ENCODE measurements at places on chromosomes 4 and X. TPM values are rescaled to one million over a fixed set of nuclear protein-coding genes. Genes with fewer than 3 reads are reported as not detected.
A peak's percentile ranks its signal among the peaks of the same experiment; 100 is the strongest.

HEPH gene
- 1.6 TPM for polyA plus RNA-seq

BTC gene
- polyA plus RNA-seq = 3.6 TPM

VSIG1 gene
- 0.94 TPM for polyA plus RNA-seq

ADAM29 gene
- polyA plus RNA-seq = not detected

AFF2 gene
- 1.5 TPM for polyA plus RNA-seq

ADGRG2 gene
- polyA plus RNA-seq = 0.24 TPM

LONRF3 gene
- polyA plus RNA-seq = 7.2 TPM

FRG2 gene
- polyA plus RNA-seq = not detected

GRCh38 chr4:55346851-55347255 is 811 bp downstream of the SRD5A3 start:
- peaks cover 6% of the 10 kb centered on the region for H3K4me1 ChIP-seq
- DNase-seq = no peak
- no peaks in the 10 kb centered on the region for H3K36me3 ChIP-seq

DNA sequence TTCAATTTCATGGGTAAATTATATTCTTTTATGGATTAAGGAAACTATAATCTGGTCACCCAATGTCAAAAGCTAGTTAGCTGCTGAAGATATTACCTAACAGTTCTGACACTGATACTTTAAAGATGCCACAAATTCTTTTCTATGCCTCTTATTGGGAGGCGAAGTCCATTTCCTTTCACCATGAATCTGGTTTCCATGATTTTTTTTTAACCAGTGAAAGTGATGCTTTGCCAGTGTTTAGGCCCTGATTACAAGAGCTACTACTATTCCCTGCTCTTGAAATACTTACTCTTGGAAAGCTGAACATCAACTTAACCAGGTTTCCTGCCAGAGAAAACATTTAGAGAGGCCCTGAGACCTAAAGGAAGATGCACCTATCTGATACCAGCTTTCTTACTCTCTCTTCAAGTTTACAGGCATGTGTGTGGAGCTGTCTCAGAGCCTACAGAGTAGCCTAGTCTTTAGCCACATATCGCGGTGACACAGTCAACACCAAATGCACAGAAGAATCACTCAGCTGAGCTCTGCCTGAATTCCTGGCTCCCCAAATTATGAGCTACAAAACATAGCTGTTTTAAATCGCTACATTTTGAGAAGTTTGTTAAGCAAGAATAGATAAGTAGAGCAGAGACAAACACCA is 1280.8 kb downstream of the PCDH7 start:
- no peak for DNase-seq
- no peak overlapping the region for H3K4me3 ChIP-seq
- no peaks in the 10 kb centered on the region for H3K36me3 ChIP-seq
- H3K27me3 ChIP-seq = no peaks in the 10 kb centered on the region
- H3K4me1 ChIP-seq = no peaks in the 10 kb centered on the region

- H3K27me3 ChIP-seq = no peaks in the 10 kb centered on the region
- DNase-seq = peak; percentile 48
- no peak overlapping the region for H3K27ac ChIP-seq
- peaks cover 24% of the 10 kb centered on the region for H3K4me1 ChIP-seq
Observed at GRCh38 chr4:7372673-7373072, 62.1 kb downstream of the PSAPL1 start.

DNA sequence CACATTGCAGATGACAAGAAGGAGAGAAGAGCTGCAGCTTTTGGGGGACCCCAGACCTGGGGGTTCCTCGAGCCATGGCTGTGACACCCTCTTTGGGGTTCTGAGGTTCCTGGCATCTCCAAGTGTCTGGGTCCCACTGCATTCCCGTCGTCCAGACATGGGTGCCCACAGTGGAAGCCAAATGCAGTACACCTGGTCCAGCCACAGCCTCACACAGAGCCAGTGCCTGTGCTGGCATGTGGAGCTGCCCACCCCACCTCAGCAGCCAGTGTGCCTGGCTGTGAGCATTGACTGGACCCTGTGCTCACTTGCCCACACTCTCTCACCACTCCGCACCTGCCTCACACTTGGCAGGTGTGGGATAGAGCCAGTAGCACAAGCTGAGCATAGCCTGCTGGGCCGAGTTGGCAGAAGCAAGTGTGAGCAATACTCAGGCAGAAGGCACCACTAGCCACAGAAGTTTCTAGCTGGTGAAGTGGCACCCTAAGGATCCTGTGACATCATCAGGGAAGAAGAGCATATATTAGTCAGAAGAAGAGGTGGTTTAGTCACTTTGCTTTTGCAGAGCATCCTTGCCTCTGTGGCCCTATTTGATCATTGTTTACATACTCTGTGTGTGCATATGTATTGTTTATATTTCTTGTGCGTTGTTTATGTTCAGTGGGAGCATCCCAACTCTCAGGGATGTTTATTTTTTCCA is 65.0 kb upstream of the MAGEB2 start:
- H3K27ac ChIP-seq = no peak overlapping the region
- no peak for DNase-seq
- H3K4me1 ChIP-seq = no peaks in the 10 kb centered on the region

GRCh38 chrX:9635368-9635767 is 130.3 kb downstream of the GPR143 start:
- no peaks in the 10 kb centered on the region for H3K36me3 ChIP-seq
- no peak overlapping the region for H3K4me3 ChIP-seq
- no peaks in the 10 kb centered on the region for H3K4me1 ChIP-seq
- H3K27ac ChIP-seq = no peak overlapping the region
- no peaks in the 10 kb centered on the region for H3K27me3 ChIP-seq

DNA sequence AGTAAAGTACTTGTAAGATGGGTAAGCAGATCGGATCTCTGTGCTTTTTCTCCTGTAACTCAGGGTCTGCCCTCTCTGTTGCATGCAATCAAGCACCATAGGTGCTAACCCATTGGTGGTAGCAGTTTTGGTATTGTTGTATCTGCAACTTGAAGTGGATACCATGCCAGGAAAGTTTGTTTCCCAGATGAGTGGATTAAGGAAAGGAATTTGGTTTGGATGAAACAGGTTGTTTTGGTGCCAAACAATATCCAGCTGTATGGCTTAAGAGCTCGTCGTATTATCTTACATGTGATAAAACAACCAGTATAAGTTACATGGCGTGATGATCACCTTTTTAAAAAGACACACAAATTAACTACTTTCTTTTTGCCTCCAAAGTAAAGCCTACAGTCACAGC is 280.9 kb upstream of the TENM3 start:
- no peaks in the 10 kb centered on the region for H3K36me3 ChIP-seq
- H3K27ac ChIP-seq = no peak overlapping the region
- H3K4me1 ChIP-seq = no peaks in the 10 kb centered on the region
- DNase-seq = peak; percentile 29

GRCh38 chr4:89800012-89800516 is 36.9 kb downstream of the SNCA start:
- peaks cover 11% of the 10 kb centered on the region for H3K4me1 ChIP-seq
- H3K27me3 ChIP-seq = no peaks in the 10 kb centered on the region
- H3K27ac ChIP-seq = no peak overlapping the region
- H3K36me3 ChIP-seq = no peaks in the 10 kb centered on the region
- no peak for DNase-seq

GRCh38 chr4:47553329-47554125 is 68.5 kb downstream of the ATP10D start:
- H3K27ac ChIP-seq = no peak overlapping the region
- DNase-seq = no peak
- peaks cover 19% of the 10 kb centered on the region for H3K36me3 ChIP-seq
- H3K4me1 ChIP-seq = no peaks in the 10 kb centered on the region

DNA sequence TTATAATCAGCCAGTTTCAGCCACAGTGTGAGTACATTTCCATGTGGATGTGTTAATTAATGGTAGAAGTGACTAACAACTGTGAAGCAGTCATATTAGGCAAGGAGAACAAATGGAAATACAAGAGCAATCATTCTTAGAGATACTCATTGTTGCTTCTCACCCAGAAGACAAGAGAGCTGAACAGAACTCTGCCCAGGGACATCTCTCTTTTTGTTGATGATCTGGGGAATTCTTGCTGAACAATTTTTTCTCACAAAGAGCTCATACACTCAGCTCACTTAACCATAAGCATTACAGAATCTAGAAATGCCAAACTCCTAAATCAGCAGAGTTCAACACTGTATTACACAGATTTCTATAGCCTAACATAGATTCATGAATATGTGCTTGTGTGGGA is 150.1 kb downstream of the COMMD8 start:
- no peak overlapping the region for H3K27ac ChIP-seq
- H3K36me3 ChIP-seq = no peaks in the 10 kb centered on the region
- no peak for DNase-seq
- H3K4me1 ChIP-seq = no peaks in the 10 kb centered on the region
- H3K4me3 ChIP-seq = no peak overlapping the region
- no peaks in the 10 kb centered on the region for H3K27me3 ChIP-seq

DNA sequence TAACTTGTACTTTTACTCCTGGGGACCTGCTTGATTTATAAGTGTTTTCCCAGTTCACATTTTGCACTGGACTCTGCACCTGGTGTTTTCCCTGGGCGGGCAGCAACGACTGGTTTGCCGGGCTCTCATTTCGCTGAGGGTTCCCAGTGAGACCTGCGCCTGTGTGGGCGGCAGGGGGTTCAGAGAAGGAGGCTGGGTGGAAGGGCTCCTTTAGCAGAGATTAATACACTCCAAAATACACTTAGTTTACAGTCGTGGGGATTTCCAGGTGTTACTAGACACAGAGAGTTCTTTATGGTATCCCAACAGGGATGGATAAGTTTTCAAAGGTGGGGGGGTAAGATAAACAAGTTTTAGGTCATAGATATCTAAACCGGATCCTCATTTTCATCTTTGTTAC is 53.0 kb upstream of the SHISA3 start:
- H3K27ac ChIP-seq = no peak overlapping the region
- DNase-seq = no peak

- peaks cover 19% of the 10 kb centered on the region for H3K27me3 ChIP-seq
- no peak for DNase-seq
- H3K27ac ChIP-seq = no peak overlapping the region
- no peaks in the 10 kb centered on the region for H3K36me3 ChIP-seq
- no peak overlapping the region for H3K4me3 ChIP-seq
Observed at GRCh38 chrX:96843566-96843965, 40.1 kb upstream of the RPA4 start.

DNA sequence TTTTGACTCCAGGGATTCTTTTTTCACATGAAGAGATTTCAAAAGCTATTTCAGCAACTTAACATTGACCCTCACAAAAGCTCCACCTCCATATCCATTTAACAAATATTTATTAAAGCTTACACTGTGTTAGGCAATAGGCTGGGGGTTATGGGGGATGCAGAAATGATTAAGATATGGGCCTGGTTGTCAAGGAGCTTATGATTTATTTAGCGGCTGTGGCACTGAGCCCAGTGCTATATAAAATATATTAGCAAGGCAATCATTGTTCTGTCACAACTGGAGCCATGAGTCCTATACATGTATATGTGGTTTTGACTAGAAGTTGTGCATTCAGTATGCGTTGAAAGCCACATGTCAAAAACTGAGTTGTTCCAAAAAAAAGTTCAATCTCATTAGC is 131.1 kb downstream of the GPC3 start:
- DNase-seq = peak; percentile 83
- no peaks in the 10 kb centered on the region for H3K36me3 ChIP-seq
- H3K27ac ChIP-seq = no peak overlapping the region
- no peak overlapping the region for H3K4me3 ChIP-seq
- H3K4me1 ChIP-seq = peaks cover 4% of the 10 kb centered on the region
- H3K27me3 ChIP-seq = no peaks in the 10 kb centered on the region

DNA sequence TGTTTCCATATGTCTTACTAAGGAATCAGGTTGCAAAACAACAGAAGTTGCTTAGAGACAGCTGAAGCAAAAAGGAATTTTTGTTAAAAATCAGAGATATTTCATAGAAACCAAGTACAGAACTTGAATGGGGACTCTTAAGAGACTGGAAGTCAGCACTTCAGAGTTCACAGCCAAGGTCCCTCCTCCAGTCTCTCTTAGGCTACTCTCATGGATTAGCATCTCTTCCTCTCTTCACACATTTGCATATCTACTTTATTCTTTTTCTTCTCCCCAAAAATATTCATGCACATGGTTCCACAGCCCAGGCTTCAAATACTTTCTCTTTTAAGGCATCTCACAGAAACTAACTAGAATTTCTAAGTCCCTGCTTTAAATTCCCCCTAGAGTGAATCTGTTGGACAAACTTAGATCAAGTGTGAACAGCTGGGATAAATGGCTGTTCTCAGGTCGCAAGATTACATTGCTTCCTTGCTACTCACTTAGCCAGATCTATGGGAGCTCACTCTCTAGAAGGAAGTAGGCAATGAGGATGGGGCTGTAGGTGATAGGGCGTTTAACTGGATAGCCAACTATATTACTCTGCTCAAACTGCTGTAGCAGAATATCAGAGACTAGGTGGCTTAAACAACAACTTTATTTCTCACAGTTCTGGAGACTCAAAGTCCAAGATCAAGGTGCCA is 73.7 kb upstream of the GALNT7 start:
- H3K36me3 ChIP-seq = no peaks in the 10 kb centered on the region
- H3K27ac ChIP-seq = no peak overlapping the region
- no peaks in the 10 kb centered on the region for H3K27me3 ChIP-seq
- DNase-seq = no peak

DNA sequence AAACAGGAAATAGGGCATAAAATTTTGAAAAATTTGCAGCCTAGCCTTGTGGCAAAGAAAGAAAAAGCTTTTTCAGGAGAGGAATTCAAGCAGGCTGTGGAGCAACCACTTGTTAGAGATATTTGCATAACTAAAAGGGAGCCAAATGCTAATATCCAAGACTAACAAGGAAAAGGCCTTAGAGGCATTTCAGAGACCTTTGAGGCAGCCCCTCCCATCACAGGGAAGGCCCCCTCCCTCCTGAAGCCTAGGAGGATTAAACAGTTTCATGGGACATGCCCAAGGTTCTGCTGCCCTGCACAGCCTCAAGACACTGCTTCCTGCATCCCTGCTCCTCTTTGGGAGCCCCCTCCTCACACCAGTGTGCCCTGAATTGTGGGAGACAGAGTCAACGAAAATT is 275.4 kb upstream of the SFRP2 start:
- no peaks in the 10 kb centered on the region for H3K4me1 ChIP-seq
- no peak overlapping the region for H3K4me3 ChIP-seq
- H3K36me3 ChIP-seq = no peaks in the 10 kb centered on the region
- no peaks in the 10 kb centered on the region for H3K27me3 ChIP-seq

DNA sequence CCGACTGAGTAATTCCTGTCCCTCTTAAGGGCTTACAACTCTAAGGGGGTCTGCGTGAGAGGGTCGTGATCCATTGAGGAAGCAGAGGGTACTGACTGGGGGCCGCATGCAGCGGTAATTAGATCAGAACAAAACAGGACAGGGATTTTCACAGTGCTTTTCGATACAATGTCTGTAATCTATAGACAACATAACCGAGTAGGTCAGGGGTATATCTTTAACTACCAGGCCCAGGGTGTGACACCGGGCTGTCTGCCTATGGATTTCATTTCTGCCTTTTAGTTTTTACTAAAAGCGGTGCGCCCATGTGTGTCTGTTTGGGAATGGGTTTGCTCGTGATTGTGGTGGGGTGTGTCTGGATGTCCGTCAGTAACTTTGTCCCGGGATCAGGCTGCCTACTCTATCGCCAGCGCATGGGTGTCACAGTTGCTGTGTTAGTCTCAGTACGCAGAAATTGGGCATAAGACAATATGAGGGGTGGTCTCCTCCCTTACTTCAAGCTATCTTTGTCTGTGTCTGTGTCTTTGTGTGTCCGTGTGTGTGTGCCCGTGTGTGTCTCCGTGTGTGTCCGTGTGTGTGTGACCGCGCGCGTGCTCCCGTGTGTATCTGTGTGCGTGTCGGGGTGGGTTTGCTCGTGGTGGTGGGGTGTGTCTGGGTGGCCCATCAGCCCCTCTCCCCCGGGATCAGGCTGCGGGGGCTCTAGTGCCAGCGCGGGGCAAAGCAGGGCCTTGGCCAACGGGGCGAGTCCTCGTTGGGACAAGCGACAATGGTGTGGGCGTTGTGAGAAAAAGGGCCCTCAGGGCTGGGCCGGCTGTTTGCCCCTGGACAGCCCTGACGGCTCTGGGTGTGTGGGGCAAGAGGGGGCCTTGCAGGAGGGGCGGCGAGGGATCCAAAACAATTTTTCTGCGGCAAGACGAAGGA is 10.4 kb downstream of the FRG2 start:
- H3K27ac ChIP-seq = no peak overlapping the region
- H3K4me1 ChIP-seq = no peaks in the 10 kb centered on the region
- H3K36me3 ChIP-seq = no peaks in the 10 kb centered on the region
- peaks cover 70% of the 10 kb centered on the region for H3K27me3 ChIP-seq

All from lung (tissue), 17 donors.